ENCODE measurements at places on chromosomes 5 and 9. TPM values are rescaled to one million over a fixed set of nuclear protein-coding genes. Genes with fewer than 3 reads are reported as not detected.

Gene GARIN3
- not detected for total RNA-seq

DNA sequence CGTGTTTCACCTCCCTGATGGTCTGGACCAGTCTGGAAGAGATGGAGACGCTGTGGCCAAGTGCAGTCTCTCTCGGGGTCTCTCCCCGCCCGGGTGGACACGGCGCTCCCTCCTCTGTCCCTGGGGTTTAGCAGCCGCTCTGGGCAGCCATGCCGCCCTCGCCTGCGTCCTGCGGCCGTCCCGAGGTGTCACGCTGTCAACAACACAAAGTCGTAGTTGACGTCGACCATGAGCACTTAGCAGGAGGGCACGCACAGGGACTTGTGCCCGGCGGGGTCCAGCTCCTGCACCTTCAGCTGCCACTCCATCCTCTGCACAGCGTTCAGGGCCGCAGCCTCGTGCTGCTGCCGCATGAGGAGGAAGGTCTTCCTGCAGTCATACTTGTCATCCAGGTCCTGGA is 368.9 kb downstream of the CDH9 start:
- no peak for DNase-seq

DNA sequence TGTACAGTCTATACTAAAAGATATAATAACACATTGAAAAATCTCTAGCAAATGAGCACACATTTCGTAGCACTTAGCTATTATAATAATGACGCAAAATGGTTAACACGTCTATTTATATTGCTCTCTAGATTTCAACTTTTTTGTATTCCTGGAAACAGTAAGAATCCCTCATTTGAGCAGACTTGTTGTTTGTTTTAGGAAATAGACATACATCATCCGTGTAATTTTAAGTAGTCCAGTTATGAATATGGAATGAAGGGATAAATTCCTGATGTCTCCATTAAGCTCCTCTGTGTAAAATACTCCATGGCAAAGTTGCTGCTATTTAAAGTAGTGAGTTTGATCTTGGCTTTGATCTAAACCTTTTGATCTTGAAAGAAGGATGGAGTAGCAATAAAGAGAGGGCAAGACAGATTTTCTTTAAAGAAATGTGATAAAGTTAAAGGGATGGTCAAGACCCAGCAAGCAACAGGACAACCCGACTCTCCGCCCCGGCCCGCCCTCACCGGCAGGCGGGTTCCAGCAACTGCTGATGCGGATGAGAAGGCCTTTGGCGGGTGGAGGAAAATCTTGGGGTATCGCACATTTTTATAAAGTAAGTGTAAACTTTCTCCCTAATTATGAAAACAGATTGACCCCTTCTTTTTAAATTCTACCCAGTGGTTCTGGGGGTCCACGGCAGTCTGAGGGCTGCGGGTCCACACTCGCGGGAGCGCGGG is 277.4 kb downstream of the AOPEP start:
- no peak for DNase-seq

DNA sequence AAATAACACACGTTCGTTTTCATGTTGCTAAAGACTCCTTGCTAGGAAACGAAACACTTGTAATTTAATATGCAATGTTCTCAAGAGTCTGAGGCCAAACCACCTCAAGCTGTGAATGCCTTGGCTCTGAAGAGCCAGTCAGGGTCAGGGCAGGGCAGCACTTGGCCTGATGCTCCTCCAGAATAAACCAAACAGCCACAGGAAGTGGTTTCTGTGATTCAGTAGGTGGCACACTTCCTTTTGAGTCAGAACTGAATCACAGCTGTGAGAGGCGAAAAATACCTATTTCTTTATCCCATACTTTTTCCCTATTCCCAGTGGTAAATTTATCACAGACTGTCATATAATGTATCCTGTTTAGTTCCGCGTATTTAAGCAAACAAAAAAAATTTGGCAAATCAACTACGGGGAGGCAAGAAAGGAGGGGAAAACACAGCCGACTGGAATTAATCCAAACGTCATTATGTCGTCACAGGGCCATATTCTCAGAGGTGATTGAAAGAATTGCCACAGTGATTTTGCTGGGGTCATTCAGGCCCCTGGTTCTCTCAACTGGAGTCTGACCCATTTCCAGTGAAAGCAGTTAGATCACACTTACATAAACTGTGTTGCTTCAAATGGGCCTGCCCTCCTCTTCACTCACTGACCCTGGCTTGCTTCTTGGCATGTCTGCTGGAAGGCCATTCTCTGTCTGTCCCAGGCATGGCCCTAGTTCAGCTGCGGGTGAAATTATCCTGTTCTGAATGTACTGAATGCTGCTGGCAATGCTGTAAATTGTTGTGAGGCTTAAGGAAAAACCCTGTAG is 71.2 kb downstream of the ARRDC3 start:
- DNase-seq: peak; percentile 89

DNA sequence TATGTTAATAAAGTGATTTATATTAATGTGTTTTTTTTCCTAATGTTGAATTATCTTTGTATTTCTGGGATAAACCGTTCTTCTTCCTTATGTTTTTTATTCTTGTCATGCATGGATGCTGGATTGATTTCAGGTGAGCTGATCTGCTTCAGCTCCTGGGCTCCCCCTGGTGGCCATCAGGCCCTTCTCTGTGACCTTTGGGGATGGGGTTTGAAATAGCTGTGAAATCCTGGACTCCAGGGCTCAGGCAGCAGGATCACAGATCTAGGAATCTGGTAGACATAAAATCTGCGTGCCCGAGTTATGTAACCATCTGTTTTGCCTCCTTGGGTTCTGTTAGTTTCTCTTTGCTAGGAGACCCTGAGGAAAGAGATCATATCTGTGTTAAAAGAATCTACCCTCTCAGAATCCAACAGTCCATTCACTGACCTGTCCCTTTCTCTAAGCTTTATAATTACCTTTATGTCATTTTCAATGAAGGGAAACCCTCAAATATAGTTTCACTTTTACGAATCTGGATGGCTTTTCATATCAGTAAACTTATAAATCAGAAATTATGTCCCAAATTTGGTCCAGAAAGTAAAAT is 12.2 kb upstream of the OR13J1 start:
- peak; percentile 86 for DNase-seq

DNA sequence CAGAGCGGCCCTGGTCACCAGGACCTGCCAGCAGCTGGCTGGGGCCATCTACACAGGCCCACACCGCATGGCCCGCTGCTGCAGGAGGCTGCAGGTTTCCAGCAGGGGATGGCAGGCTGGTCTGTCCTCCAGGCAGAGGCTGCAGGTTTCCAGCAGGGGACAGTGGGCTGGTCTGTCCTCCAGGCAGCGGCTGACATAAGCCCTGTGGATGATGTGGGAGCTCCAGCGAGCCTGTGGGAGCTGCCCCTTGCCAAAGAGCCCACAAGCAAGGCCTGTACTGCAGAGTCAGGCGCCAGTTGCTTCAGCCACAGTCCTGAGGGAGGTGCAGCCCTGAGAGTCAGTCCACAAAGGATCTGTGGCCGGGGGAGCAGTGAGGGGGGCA is 18.5 kb downstream of the TPPP start:
- no peak for DNase-seq
